Urinary bladder (tissue), 4 donors: ENCODE measurements at places on chromosomes 11 and 22.

GRCh38 chr22:41028841-41029240 is 63.6 kb upstream of the EP300 start:
- DNase-seq = no peak

DNA sequence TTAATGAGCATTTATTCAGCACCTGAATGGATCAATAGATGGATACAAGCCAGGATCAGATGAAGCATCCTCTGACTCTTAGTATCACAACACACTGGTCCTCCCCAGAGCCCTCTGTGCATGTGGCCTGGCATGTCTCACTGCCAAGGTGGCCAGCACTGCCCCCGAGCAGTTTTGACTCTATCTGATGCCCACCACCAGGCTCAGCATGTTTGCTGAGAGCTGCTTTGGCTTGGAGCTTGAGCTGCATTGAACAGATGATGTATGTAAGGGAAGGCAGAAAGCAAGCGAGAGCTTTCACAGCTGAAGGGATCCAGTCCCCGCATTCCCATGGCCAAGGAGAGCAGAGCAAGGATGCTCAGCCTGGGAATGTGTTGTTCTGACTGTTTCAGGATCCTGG is 320.3 kb downstream of the BUD13 start:
- DNase-seq = no peak

GRCh38 chr11:57599381-57599780 is 1.9 kb downstream of the SERPING1 start:
- no peak for DNase-seq

GRCh38 chr22:44595841-44596341 is 97.9 kb upstream of the RTL6 start:
- no peak for DNase-seq

GRCh38 chr22:26763633-26764361 is 106.4 kb downstream of the MIAT start:
- no peak for DNase-seq
